ENCODE measurements at places on chromosomes 12 and 14. TPM values are rescaled to one million over a fixed set of nuclear protein-coding genes. Genes with fewer than 3 reads are reported as not detected.

The ACRBP gene
- 2.2 TPM for total RNA-seq

The TSPAN11 gene
- 3.6 TPM for total RNA-seq

The GLIPR1 gene
- total RNA-seq, result 0.04 TPM

The NOVA1 gene
- total RNA-seq, result 10.9 TPM

The ACSS3 gene
- 28.9 TPM for total RNA-seq

The IL23A gene
- 3.2 TPM for total RNA-seq

The ABHD12B gene
- 9.0 TPM for total RNA-seq

The GDF3 gene
- total RNA-seq, result 19.3 TPM

The CMAS gene
- total RNA-seq, result 62.9 TPM

The NEMP1 gene
- 35.0 TPM for total RNA-seq

The PRICKLE1 gene
- 51.7 TPM for total RNA-seq

The ACTR6 gene
- total RNA-seq, result 44.7 TPM

The PCNX4 gene
- 77.5 TPM for total RNA-seq

GRCh38 chr12:115232455-115233156, 548.6 kb upstream of the TBX3 start:
- no peak for DNase-seq

GRCh38 chr12:110403976-110404682, 621 bp upstream of the ANAPC7 start:
- peak; percentile 90 for DNase-seq

DNA sequence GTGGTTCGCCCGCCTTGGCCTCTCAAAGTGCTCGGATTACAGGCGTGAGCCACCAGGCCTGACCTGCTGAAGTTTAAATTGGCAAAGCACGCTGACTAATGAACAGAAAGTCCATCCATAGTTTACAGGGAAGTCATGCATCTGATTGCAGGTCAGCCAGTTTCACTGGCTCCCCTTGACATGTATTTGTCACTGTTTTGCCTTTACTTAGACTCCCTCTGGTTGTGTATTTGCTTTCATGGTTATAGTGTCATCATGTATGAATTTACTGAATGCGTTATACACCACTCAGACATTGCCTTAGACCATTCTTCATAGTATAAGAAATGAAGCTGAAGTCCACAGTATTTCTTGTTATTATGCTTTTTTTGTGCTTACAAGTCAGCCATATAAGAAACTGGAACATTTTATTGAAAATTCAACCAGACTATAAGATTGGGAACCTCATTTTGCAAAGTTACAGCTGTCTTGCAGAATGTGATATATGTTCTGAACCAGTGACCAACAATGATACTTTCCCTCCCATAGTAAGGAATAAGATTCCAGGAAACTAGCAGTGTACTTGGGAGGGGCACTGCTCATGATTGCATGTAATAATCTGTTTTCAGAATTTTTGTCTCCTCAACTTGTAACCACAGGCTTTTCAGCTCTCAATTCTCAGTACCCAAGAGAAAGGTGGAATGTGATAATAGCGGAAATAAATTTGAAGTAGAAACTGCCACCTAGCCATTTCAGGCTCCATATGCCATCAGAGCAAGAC, 51.9 kb upstream of the ATF7IP start:
- DNase-seq, result no peak

DNA sequence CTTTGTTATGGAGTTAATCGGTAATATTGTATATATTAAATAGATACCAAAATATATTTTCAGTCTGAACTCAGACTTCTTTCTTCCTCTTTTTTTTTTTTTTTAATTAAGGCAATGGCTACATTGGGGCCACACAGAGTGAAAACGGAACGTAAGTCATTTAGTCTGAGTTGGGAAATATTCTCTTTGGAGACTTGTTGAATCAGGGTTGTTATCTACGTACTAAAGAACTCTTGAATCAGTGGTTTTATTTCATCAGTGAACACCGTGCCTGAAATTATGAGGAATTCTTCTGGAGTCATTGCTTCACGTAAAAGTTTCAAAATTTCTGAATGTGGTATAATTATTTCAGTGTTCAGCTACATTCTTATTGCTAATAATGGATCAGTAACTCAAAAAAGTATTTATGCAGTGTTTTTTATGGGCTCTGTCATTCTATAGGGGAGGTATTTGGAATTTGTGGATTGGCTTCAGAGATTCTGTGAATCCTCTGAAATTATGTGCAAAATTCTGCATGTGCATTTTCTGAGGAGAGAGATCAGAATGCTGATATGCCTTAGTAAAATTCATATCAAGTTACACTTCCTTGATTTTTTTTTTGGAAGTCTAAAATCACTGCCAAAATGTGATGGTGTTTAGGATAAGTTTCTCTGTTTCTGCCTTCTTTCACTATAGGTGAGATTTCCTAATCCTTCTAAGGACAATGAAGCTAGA, 39.6 kb downstream of the BRMS1L start:
- DNase-seq, result no peak

DNA sequence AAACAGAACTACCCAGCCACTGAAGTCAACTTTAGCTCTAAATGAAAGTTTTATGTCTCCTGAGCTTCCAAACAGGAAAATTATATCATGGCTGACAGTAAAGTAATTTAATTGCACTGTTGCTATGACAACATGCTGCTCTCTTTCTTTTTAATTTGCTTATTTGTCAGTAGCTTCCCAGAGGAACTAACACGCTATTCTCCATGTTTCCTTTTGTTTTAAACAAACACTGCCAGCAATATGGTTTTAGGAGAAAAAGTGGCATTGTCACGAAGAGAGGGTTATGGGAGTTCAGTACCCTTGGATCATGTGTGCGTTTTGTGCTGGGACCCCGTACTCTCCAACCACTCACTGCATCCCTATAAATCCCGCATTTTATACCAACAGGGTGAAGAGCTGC, 1.9 kb downstream of the FOXN3 start:
- DNase-seq, result no peak

GRCh38 chr12:116165036-116165425, 112.5 kb downstream of the MED13L start:
- no peak for DNase-seq

- DNase-seq, result no peak
Observed at GRCh38 chr14:39265033-39265432, 31.3 kb downstream of the MIA2 start.

GRCh38 chr12:103883908-103884307, 42.9 kb upstream of the NT5DC3 start:
- no peak for DNase-seq

- no peak for DNase-seq
Observed at GRCh38 chr12:76197283-76197682, 112.8 kb upstream of the NAP1L1 start.

DNA sequence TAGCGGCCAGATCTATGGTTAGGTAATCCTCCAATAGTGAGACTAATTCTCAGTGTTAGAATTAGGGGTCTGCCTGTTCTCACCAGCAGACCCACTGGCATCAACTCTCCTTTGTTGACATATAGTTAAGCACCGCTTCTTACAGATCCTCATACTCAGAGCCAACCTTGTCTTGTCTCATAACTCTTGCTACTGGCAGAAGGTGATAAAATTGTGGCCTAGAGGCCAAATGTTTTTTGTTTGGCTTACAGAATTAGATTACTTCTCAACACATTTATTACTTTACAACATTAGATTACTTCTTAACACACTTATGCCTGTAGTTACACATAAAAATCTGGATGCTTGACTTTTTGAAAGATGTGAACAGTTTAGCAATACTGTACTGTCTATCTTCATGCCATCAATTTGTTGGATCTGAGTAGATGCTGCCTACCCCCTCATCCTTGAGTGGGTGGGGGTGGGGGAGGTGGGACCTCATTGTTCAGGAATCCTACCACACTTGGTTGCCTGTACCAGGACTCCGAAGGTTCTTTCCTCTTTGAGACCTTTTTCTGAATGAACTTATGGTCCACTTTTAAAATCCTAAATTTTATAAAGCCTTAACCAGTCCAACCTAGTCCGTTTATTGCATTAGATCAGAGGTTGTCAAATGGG, 7.0 kb downstream of the MTHFD1 start:
- DNase-seq, result no peak

- peak; percentile 21 for DNase-seq
Observed at GRCh38 chr14:45610318-45610717, 357.3 kb upstream of the MIS18BP1 start.

- DNase-seq, result peak; percentile 85
Observed at GRCh38 chr12:5965950-5966383, 20.9 kb upstream of the ANO2 start.

DNA sequence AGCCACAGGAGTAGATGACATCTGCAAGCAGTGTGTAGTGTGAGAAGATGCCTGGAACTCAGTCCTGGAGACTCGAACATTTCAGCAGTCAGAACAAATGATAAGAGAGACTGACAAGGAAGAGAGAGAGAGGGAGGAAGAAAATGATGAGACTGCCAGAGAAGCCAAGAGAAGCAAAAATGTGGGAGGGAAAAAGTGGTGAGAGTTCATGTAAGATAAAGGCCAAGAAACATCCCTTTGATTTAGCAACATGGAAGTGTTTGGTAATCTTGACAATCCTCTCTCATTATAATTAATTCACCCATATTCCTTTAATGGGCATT, 42.6 kb downstream of the LIMA1 start:
- no peak for DNase-seq

- no peak for DNase-seq
Observed at GRCh38 chr12:38587594-38587993, 271.0 kb downstream of the ALG10B start.

DNA sequence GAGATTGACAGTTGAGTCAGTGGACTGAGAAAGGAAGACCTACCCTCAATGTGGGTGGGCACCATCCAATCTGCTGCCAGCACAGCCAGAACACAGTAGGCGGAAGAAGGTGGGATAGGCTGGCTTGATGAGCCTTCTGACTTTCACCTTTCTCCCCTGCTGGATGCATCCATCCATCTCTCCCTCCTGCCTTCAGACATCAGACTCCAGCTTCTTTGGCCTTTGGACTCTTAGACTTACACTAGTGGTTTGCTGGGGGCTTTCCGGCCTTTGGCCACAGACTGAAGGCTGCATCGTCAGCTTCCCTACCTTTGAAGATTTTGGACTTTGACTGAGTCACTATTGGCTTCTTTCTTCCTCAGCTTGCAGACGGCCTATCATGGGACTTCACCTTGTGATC, 456.5 kb upstream of the MIS18BP1 start:
- no peak for DNase-seq

GRCh38 chr12:43255522-43256111, 296.4 kb downstream of the ADAMTS20 start:
- no peak for DNase-seq

DNA sequence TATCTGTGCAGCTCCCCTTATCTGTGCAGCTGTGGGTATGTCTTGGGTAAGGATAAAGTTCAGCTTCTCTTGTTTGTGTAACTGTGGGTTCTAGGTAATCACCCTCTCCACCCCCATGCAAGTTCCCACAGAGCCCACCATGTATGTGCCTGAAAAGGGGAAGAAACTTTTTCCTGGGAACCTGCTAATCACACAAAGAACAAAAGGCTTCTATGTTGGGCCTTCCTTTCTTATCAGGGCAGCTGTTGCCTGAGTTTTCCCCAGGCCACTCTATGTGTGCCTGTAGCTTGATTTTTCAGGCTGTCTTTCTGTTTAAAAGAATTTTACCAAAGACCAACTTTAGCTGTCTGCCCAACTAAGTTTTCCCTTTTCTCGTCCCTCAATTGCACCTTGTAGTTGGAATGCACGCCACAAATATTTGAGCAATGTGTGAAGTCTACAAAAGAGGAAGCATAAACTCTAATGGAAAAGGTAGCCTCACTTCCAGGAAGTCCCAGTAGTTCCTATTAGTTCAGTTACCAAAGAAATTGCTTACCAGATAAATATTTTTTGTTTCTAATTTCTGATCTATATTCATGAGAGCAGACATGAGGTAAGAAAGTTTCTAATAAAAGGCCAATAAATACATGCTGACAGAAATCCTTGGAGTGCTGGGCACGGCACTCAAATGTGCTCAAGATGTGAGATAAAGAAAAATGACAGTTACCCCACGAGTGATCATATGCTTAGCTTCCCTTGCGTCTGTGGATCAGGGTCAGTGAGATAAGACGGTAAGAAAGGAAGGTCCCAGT, 2.7 kb upstream of the GALC start:
- no peak for DNase-seq

GRCh38 chr12:119642986-119643385, 24.9 kb upstream of the PRKAB1 start:
- DNase-seq, result peak; percentile 69

DNA sequence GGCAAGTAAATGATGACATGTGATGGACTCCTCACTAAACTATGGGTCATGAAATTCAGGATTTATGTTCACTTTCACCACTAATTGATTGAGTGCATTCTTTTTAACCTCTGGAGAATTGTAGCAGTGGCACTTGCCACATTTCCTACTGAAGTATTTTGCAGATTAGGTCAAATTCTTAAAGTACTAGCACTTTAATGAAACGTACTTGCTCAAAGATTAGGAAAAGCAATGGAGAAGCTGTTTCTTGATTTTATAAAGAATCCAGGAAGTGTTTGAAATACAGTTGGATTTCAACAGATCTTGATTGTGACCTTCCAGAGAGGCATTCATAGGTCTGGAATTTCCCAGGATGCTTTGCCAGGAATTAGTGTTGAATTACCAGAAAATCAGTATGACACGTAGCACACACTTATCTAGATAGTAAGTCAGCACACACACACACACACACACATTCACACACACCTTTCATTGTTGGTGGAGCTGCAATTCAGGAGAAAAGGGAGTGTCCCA, 162.6 kb downstream of the MYRFL start:
- no peak for DNase-seq

GRCh38 chr14:20456971-20457370, 1.9 kb downstream of the APEX1 start:
- DNase-seq, result no peak

DNA sequence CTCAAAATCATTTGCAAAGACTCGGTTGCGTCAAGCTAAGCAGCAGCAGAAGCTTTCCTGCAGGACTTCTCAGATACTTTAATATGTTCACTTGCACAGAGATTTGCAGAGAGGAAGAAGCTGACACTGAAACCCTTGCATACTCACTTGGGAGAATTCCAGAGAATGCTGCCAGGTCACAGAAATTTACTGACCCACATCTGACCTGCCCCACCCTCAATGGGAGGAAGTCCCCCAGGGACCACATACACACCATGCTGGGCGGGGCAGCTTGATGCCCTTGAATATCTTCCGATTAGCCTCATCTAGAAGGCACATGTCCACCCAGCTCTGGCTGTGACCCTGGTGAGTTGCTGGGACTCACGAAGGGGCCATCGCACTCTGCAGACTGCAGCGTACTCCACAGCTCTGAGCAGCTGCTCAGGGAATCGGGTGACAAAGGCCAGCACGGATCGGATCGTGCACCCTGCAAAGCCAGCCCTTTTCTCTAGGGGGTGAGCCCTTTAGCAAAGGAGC, 83.2 kb downstream of the ITPK1 start:
- no peak for DNase-seq

- no peak for DNase-seq
Observed at GRCh38 chr12:67315661-67316060, 46.5 kb downstream of the CAND1 start.

DNA sequence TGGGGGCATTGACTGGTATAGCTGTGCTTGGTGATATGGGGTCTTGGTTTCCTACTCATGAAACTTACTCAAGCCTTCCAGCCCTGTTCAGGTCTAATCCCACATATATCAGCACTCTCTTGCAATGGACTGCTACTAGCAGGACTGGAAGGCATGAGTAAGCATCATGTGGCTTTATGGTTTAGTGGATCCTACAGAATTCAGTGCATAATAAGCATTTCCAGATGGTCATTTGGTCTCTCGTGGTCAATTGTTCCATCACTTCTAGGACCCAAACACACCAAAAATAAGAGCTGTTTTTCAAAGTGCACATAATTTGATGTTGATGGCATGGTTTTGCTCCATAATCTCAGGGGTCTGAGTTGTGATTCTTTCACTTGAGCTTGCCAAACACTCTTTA, 114.4 kb downstream of the LMNTD1 start:
- DNase-seq, result no peak

All from GM23338 (cell line).